ENCODE measurements at places on chromosomes 13 and 19. TPM values are rescaled to one million over a fixed set of nuclear protein-coding genes. Genes with fewer than 3 reads are reported as not detected.

DNA sequence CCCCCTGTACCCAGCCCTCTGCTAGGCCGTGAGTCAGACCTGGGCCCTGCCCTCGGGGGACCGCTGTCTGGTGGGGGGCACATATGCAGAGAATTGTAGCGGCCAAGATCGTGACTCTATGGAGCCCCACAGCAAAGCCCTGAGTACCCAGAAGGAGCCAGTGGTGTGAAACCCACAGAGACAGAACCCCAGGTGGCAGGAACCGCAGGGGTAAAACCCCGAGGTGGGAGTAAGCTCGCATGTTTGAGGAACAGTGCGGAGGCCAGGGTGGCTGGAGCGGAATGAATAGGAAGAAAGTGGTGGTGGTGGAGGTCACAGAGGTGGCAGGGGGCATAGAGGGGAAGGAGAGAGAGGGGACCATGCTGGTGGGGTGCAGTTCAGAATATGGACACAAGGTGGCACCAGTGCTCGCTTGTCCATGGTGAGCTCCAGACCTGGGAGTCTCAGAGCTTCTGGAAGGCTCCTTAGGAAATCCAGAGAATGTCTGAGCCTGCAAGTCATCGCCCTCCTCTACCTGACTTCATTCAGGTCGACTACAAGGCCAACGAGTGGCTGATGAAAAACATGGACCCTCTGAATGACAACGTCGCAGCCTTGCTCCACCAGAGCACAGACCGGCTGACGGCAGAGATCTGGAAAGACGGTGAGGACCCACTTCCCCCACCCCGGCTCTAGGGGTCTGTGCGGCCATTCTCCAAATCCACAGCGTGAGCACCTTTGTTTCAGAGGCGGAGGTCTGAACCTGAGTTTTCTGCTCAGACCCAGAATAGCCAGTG is 48.9 kb downstream of the MYH14 start:
- no peak for DNase-seq

GRCh38 chr13:95564091-95564490 is 11.6 kb downstream of the CLDN10 start:
- DNase-seq = no peak

DNA sequence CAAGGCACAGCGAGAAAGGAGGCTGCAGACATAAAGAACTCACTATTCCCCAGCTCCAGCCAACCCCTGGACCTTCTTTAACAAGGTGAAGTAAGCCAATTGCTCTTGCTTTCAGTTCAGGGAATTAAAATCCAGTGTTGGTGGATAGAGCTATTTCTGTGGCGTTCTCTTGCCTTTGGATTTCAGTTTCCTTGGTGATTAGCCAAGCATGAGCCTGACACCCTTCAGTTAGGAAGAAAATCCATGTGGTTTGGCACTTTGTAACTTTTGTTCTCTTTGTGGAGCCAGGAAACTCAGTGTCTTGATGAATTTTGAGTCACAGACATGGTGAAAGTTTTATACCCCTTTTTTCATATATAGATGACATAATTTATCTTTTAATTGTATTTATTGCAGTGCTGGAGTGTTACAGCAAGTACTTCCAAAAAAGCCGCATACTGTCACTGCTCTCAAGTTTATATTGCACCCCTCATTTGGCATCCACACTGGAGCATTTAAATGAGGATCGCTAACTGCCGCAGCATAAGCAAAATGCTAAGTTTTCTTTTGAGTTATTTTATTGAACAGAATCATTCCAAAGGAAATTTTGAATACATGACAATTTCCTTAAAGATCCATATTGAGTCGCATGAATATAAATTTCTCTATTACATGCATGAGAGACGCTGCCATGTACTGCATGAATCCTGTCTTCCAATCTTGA is 406.8 kb downstream of the MYO16 start:
- peak; percentile 63 for DNase-seq

GRCh38 chr19:17327654-17328516 is 6.8 kb downstream of the ANO8 start:
- peak; percentile 82 for DNase-seq

GRCh38 chr13:99386495-99386894 is 79.3 kb upstream of the GPR183 start:
- no peak for DNase-seq

GRCh38 chr19:56111601-56112312 is 9.3 kb downstream of the ZNF787 start:
- DNase-seq = peak; percentile 50

- DNase-seq = no peak
Observed at GRCh38 chr19:19416280-19416679, 10.8 kb downstream of the GATAD2A start.

GRCh38 chr13:39257642-39258041 is 219.4 kb downstream of the NHLRC3 start:
- peak; percentile 30 for DNase-seq

DNA sequence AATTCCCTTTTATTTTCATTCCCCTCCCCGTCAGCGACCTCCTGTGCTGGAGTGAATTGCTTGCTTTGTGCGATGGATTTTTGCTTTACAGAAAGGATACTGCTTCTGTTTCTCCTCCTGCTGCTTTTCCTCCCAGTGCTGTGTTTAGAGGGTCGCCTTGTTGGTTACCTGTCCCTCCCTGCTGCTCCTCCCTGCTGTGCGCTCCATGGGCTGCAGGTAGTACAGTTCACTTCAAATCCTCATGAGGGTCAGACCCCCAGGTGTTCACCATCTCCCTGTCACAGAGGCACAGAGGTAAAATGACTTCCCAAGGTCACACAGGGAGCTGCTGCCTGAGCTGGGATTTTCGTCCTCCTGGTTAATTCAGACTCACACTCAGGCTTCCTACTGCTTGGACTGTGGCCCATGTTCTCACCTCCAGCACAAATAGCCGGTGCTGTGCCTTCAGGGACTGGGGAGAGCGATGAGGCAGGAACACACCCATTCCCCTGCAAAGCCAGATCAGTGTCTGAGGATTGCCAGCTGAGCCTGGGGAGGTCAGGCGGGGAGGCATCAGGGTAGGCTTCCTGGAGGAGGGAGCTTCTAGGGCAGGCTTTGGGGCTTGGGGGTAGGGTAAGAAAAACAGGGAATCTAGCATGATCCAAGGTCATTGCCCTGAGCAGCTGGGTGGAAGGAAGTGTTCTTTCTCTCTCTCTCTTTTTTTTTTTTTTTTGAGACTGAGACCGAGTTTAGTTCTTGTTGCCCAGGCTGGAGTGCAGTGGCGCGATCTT is 14.4 kb downstream of the BICRA start:
- no peak for DNase-seq

DNA sequence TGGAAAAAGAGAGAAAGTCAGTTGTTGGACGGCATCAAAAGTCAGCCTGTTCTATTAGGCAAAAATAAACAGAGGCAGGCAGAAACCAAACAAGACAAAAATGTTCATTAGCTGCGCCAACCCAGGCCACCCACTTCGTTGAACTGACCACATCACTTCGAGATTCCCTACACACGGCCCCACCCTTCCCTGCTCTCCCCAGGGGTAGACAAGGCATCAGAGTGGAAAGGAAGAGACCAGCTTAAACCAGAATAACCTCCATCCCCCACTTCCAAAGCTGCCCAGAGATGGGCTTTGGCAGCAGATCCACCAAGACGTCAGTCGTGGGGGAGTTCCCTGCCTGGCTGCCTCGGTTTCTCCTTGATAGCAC is 204.6 kb upstream of the TSHZ3 start:
- peak; percentile 49 for DNase-seq

The GARIN5A gene
- 4.1 TPM for polyA plus RNA-seq

The SYCN gene
- polyA plus RNA-seq = not detected

The EFNA2 gene
- 2.9 TPM for polyA plus RNA-seq

The DOCK6 gene
- 31.7 TPM for polyA plus RNA-seq

The ZNF99 gene
- polyA plus RNA-seq = 0.19 TPM

The ANGPTL8 gene
- polyA plus RNA-seq = 0.18 TPM

The JAK3 gene
- 2.7 TPM for polyA plus RNA-seq
